ENCODE measurements at places on chromosomes 1 and 21. TPM values are rescaled to one million over a fixed set of nuclear protein-coding genes. Genes with fewer than 3 reads are reported as not detected.

ADAMTSL4 gene
- 20.6 TPM for polyA plus RNA-seq

SMCP gene
- not detected for polyA plus RNA-seq

AMY1A gene
- polyA plus RNA-seq = 0.38 TPM

KMO gene
- 0.29 TPM for polyA plus RNA-seq

GABPA gene
- 37.3 TPM for polyA plus RNA-seq

FCRL4 gene
- not detected for polyA plus RNA-seq

FAM167B gene
- polyA plus RNA-seq = 5.9 TPM

- no peak for DNase-seq
Observed at GRCh38 chr1:210189426-210189825, 43.2 kb upstream of the SERTAD4 start.

DNA sequence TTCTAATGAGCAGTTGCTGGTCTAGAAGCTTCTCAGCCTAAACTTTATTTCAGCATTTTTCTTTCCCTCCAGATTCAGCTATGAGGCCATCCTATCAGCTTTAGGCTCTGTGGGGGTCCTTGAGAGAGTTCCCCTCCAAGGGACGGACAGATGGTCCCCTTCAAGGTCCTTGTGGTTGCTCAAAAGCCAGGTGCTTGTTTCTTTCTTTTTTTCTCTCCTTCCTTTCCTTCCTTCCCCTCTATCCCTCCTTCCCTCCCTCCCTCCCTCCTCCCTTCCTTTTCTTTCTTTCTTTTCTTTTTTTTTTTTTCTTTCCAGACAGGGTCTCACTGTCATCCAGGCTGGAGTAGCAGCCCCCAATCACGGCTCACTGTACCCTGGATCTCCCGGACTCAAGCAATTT lies 1.2 kb upstream of the IL6R start:
- DNase-seq = no peak

GRCh38 chr1:234722904-234723720 lies 113.1 kb upstream of the IRF2BP2 start:
- no peak for DNase-seq

DNA sequence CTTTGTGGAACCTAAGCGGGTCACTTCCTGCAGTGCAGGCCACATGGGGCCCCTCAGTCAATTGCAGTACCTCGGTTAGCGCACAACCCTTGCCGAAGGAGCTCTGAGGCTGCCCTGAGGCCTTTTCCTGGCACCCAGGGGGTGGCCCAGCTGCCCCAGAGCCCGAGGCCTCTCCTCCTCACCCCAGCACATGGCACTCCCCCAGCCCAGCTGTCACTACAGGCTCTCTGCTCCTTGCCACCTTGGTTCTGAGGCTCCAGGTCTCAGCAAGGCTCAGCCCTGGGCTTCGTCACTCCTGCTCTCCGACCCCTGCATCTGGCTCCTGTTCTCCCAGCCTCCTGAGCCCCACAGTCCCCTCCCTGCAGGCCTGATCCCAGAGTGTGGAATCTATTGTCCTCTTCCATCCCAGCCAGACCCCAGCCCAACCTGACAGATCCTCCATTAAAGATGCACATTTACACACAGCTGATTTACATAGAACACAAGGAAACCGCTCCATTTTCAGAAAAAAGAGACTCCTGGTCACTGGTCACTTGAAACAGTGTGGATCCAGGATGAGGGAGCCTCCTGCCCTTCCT lies 192.8 kb upstream of the POU3F1 start:
- DNase-seq = no peak

DNA sequence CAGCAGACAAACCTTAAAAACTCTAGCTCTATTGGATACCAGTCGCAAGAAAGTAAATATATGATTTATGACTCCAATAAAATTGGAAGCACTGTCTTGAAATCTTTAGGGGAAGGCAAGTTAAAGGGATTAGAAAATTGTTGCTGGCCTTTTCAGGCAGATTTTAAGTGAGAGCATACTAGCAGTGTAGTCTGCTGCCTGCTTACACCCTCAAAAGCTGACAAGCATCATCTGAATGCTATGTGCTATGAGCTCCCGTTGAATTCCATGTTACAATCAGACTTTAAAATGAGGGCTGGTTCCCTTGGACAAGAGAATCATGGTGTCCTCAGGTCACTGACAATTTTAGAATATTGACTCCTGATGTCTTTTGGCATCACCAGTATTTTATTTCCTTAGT lies 271.1 kb upstream of the C1orf105 start:
- no peak for DNase-seq

DNA sequence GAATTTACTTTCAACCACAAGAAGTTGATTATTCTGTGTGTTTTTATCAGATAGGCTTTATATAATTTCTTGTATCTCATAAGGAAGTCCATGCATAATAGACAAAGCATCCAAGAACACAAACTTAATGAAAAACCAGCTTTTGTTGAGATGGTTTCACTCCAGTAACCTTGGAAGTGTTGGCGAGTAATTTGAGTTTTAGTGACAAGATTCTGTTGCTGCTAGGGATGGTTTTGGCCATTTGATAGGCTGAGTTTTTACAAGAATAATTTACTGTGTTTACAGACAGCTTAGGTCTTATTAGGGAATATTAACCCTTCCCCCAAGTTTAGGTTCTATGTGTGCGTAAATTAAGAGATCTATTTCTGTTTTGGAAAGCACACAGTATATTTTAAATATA lies 513.6 kb downstream of the USP25 start:
- no peak for DNase-seq

DNA sequence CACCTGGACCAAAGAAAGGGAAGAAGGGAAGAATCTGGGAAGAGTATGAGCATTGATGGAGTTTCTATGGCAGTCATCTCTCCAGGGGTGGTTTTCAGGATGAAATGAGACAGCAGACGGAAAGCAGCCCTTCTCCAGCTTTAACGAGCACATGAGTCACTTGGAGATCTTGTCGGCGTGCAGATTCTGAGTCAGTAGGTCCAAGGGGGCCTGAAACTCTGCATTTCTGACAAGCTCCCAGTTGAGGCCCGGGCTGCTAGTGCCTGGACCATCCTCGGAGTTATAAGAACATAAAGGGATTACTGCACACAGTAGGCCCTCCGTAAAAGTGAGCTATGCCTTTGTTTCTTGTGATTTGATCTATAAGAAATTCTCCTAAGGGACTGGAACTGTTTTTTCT lies 17.6 kb downstream of the HSPG2 start:
- no peak for DNase-seq

DNA sequence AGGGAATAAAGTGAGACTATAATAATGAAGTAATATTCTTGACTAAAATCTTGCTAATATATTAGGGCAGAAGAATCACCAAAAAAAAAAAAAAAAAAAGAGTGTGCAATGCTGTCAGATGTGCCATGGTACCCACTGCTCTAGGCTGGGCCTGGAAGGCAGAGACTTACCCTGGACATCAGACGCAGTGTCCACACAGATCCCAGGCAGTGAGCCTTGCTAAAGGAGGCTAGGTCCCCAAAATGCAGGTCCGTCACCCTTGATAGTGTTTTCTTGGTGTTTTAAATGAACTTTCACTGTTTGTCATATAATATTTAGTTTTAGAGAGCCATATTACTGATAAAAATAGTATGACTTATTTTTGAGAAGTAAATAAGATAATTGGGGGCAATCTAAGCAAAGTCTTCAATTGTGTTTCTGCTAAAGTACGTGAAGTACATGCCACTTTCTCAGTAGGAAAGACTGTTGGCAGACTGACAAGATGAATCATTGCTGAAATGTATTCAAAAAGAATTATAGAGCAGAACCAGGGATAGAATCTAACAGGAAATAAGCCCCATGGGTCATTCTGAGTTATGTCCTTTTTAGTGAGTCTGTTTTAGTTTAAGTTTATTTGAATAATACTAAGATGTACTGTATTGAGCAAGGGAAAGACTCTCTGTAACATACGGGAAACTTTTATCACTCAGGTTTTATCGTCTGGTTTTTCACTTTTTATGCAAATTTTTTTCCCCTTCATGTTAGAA lies 74.6 kb upstream of the PDC start:
- no peak for DNase-seq

DNA sequence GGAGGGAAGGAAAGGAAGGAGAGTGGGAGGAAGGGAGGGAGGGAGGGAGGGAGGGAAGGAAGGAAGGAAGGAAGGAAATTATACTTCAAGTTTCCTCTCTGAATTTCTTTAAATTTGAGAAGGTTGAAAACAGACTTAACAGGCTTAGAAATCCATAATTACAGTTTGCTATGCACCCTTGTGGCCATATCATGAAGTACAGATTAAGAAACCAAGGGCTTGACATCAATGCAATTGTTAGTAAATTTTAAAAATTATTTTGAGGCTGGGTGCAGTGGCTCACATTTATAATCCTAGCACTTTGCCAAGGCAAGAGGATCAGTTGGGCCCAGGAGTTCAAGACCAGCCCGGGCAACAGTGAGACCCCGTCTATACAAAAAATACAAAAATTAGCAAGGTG lies 14.4 kb downstream of the ANP32E start:
- no peak for DNase-seq
